ENCODE measurements at places on chromosomes 7 and 10.
A peak's percentile ranks its signal among the peaks of the same experiment; 100 is the strongest.

- peak; percentile 53 for ATAC-seq
These were observed 51.6 kb downstream of the PRLHR start for GRCh38 chr10:118543714-118544400.

- no peak for ATAC-seq
These were observed 61.5 kb downstream of the HYCC1 start for GRCh38 chr7:22952306-22953015.

GRCh38 chr7:47836503-47837202, 111.6 kb downstream of the PKD1L1 start:
- ATAC-seq, result no peak

- no peak for ATAC-seq
These were observed 48.4 kb downstream of the SFMBT2 start for GRCh38 chr10:7362471-7362870.

- no peak for ATAC-seq
These were observed 34.4 kb upstream of the DYNC1I1 start for GRCh38 chr7:95737828-95738505.

- no peak for ATAC-seq
These were observed 170.9 kb upstream of the NPVF start for GRCh38 chr7:25399000-25399750.

- ATAC-seq, result no peak
These were observed 417.1 kb downstream of the AUTS2 start for GRCh38 chr7:70015353-70015752.

- no peak for ATAC-seq
These were observed 4.7 kb upstream of the COMTD1 start for GRCh38 chr10:75240329-75241076.

- ATAC-seq, result no peak
These were observed 35.7 kb downstream of the WIPI2 start for GRCh38 chr7:5225616-5226290.

DNA sequence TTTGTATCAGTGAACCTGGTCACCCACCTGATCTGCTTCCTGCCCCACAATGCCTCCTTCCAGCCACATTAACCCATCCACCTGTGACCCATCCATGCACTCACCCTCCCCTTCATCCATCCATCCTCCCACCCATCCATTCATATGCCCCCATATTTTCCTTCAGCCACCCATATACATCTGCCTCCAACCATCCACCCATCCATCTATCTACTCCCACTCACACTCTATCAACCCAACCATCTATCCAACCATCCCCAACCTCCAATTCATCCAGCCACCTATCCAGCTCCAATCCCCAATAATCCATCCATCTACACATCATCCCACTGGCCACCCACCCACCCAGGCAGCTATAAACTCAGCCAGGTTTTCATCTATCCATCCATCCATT, 51.0 kb downstream of the GRID1 start:
- ATAC-seq, result no peak

GRCh38 chr10:127578961-127579305, 29.8 kb downstream of the NPS start:
- no peak for ATAC-seq

DNA sequence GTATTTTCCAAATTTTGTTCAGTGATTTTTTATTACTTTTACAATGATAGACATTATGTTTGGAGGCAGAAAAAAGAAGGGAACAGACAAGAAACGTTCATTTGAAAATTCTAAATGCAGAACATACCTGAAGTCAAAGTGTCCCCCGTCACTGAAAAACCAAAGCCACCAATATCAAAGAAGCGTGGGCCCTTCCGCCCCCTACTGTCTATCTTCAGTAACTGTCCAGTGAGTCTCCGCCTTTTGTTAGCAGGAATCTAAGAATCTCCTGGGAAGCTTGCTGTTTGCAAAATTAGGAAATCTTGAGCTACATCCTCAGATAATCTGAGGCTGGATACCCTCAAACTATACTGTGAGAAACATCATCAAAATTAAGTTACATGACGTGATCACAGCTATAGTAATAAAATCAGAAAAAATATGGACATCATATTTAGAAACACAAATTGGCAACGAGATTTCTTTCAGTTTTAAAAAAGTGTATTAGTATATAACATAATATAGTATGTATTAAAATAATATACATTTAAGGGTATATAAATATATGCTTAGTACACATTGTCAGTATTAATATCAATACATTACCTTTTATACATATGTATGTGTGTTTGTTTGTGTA, 169.3 kb upstream of the AKR1E2 start:
- no peak for ATAC-seq

GRCh38 chr10:70140297-70140696, 6.2 kb downstream of the TYSND1 start:
- no peak for ATAC-seq

GRCh38 chr7:143345428-143345900, 17.0 kb downstream of the FAM131B start:
- peak; percentile 99 for ATAC-seq

- ATAC-seq, result no peak
These were observed 30.8 kb downstream of the ABI1 start for GRCh38 chr10:26829810-26830515.

DNA sequence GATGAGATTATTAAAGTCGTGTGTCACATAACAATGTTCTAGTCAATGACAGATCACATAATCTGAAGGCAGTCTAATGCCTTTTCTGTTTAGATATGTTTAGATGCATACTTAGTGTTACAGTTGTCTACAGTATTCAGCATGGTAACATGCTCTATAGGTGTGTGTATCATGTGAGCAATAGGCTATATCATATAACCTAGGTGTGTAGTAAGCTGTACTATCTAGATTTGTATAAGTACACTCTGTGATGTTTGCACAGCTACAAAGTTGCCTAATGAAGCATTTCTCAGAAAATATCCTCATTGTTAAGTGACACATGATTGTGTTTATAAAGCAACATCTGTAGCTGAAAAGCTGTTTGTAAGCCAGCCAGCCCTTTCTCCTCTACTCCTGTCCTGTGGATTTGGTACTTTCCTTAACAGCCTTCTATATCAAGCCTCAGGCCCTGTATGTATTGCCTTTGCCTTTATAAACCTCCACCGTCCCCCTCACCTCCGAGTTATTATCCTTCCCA, 6.3 kb downstream of the HECTD2 start:
- no peak for ATAC-seq

- peak; percentile 55 for ATAC-seq
These were observed 32.0 kb upstream of the PLEKHA1 start for GRCh38 chr10:122342293-122343134.

DNA sequence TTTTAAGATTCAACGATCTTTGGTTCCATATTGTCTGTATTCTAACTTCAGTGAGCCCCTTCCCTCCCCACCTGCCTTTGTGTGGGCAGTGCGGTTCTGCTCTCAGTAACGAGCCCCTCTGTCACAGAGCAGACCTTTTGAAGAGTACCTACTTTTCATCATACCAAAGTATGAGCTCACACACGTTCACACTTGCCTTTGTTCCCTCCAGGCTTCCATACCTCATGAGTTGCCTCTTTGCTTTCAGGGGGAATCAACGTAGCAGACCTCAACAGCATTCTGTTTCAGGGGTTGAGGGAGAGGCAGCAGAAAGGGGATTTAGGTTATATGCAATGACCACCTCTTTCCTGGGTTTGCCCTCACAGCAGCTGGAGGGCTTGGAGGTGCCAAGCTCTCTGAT, 211.4 kb upstream of the MDFIC start:
- ATAC-seq, result no peak

DNA sequence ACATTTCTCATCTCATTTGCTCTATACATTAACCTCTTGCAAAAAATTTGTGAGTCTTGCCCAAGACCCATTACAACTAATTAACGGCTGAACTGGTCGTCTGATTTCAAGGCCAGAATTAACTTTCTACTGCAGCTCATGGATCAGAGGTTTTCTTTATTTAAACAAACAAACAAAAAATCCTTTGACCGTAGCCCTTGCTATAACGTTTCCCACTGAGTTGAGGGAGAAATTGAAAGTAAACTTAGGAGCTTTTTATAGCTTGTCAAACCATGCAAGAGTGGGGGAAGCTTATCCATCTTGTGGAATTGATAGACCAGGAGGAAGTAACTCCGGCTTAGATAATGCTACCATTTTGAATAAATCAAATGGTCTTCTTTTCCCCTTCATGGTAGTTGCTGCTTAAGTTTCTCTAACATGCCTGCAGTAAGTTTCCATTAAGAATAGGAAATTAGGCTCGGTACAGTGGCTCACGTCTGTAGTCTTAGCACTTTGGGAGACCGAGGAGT, 3.3 kb downstream of the SRGN start:
- ATAC-seq, result no peak

- no peak for ATAC-seq
These were observed 29.0 kb downstream of the KIAA1217 start for GRCh38 chr10:24237801-24238395.

GRCh38 chr7:121494516-121494915, 98.4 kb upstream of the FAM3C start:
- ATAC-seq, result no peak

GRCh38 chr10:10911471-10911921, 106.2 kb upstream of the CELF2 start:
- no peak for ATAC-seq

- no peak for ATAC-seq
These were observed 204.9 kb upstream of the PTER start for GRCh38 chr10:16231734-16232435.

DNA sequence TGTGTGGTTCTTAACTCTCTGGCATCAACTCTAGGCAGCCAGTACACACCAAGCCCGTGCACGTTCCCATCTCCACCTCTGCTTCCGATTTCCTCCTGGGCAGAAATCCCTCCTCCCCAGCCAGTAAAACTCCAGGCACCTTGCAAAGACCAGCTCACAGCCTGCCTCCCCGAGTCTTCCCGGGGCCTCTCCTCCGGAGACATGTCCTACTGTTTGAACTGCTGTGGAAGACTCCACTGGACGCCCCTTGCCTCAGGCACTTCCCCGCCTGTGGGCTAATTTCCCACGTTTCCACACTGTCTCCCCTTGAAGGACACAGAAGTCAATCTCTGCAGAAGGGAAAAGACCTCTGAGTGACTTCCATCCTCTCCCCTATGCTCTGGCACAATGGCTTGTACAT, 210.7 kb upstream of the FRMD4A start:
- no peak for ATAC-seq

- ATAC-seq, result no peak
These were observed 36.0 kb downstream of the CCNY start for GRCh38 chr10:35372329-35372728.

DNA sequence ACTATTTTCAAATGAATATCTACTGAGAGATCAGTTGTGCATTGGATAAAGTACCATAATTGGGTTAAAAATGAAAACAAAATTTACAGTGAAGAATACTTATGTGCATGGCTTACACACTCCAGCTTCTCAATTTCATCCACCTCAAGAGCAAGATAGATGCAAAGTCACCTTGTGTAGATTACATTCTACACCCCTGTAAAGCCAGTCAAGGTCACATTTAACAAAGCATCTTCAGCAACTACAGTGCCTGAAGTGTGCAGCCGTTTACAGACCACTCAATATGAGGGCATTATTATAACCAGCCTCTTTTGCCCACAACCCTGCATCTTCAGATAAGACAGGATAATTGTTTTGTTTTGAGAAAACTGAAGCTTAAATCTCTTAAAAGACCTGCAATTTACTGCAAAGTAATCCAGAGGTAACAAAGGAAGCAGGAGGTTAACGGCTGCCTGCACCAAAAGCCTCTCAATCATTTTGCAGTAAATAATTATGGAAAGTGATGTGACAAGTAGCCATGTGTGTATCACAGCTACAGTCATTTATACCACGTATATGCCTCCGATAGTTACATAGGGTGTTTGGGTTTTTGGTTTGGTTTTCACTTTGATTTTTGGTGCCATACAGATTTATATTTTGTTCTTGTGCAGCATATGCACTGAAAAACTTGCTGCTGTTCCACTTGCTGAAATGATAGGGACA, 4.9 kb downstream of the PURB start:
- ATAC-seq, result no peak

DNA sequence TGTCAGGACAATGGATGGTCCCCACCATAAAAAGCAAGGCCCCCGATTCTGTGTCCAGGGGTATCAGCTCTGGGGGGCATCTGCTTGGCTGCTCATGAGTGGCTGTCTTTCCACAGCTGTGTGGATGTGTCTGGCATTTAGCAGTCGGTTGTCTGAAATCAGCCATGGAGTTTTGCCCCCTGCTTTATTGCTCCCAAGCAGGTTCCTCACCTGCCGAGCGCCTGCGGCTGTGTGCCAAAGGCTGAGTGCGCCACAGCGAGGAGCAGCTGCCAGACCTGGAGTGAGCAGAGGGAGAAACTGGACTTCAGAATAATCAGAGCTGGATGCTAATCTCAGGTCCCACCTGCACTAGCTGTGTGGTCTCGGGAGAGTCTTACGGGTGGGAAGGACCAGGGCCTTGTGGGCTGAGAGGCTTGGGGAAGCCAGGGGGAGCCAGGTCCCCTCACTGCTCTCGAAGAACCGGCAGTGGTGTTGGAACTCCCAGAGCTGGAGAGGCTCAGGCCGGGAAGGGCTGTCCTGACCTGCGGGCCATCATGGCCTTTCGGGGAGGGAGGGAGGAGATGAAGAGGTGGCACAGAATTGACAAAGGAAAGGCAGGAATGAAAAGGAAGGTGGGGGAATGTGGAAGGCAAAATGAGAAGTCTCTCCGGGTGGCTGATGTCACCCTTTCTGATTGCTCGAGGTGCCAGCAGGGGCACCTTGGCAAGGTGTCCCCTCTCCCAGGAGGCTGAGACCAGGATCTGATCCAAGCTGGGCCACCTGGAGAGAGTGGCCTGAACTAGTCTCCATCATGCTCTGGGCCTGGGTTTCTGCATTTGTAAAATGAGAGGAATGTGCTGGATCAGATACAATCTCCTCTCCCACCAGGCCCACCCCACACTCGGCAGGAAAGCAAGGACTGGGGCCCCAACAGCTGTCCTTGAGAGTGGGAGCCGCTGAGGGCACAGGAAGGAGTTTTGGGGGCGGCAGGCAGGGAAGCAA, 30.2 kb upstream of the LEP start:
- no peak for ATAC-seq

DNA sequence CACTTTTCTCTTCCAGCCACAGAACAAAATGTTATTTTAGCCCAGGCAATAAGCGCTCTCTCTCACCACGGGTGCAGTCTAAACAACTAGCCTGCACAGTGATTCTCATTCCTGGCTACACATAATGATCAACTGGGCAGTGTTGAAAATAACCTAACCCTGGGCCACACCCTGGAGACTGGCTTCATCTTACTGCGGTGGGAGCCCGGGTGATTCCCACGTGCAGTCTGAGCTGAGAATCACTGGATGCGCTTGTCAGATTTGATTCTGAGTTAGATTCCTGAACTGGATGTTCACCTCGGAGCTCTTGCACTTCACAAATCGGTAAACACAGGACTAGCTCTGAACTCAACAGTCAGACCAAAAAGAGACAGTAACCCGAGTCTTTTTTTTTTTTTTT, 14.9 kb downstream of the ZC3HAV1 start:
- peak; percentile 42 for ATAC-seq

DNA sequence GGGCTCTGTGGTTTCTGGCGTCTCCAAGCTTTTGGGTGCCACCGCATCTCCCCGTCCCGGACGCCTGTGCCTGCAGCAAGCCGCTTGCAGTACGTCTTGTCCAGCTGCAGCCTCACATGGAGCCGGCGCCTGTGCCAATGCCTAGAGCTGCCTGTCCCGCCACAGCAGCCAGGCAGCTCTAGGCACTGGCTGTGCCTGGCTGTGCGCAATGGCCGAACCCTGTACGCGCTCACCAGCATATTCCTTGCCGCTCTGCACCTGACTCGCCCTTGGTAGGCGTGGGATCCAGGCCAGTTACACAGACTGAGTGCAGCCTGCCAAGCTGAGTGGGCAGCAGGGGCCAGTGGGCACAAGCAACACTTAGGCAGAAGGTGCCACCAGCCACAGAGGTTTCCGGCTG, 381.2 kb upstream of the SORCS1 start:
- ATAC-seq, result no peak

GRCh38 chr10:3424111-3424851, 251.7 kb upstream of the PITRM1 start:
- no peak for ATAC-seq

- ATAC-seq, result no peak
These were observed 71.3 kb downstream of the TACC2 start for GRCh38 chr10:122060250-122060649.

Measured in activated T-helper 17 cell treated with anti-CD3 and anti-CD28 coated beads, Interleukin-2, amount 50 U/mL, for 72 hours (primary cell).